ENCODE measurements at places on chromosomes 6 and 20. TPM values are rescaled to one million over a fixed set of nuclear protein-coding genes. Genes with fewer than 3 reads are reported as not detected.

Gene PRPH2
- not detected for total RNA-seq

Gene CYP24A1
- total RNA-seq = 0.93 TPM

Gene NT5E
- 0.28 TPM for total RNA-seq

Gene OOEP
- total RNA-seq = not detected

Gene FOXS1
- not detected for total RNA-seq

DNA sequence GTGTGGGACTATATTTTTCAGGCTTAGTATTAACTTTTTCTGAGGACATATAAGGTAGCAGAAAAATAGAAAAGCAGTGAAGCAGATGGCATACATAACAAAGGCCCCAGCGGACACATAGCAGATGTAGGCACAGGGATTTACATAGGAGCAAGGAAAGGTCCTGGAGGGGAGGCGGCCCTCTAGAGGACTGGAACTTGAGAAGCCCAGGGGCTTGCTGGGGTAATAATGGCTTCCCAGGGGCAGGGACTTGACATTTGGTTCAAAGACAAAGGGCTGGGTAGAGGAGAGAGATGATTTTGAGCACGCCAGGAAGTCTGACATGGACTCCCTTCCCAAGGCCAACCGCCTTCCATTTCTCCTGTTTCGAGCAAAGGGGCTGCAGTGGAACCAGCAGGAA is 31.7 kb upstream of the OSTM1 start:
- DNase-seq = no peak

GRCh38 chr6:113524826-113525225 is 332.3 kb upstream of the MARCKS start:
- DNase-seq = no peak

DNA sequence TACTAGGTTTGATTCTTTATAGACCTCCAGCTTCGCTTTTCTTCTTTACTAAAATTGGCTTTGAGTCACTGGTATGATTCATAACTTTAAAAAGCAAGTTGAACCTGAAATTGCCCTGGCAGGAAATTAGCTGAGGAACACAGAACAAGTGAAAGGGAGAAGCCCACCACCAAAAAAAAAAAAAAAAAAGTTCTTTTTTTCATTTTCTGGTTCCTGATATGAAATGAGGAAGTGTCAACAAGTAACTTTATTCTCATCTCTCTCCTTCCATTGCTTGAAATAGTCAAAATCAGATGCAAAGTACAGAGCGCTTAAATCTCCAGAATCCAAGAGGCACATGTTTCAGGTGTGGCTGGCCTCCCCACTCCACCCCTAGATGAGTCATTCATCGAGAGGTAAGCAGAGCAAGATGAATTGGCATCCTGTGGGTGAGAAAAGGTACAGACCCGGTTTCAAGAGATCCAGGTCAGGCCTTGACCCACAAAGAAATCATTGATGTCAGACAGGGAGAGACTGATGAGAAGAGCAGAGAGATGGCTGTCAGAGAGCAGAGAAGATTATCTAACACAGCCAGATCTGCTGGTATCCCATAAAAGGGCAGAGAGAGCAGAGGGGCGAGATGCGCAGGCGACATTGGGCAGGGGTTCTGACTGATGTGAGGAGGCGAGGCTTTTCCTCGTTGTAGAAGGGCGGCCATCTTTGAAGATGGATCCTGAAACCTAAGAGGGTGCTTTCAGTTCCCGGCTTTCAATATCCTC is 54.8 kb upstream of the MBOAT1 start:
- DNase-seq = no peak

DNA sequence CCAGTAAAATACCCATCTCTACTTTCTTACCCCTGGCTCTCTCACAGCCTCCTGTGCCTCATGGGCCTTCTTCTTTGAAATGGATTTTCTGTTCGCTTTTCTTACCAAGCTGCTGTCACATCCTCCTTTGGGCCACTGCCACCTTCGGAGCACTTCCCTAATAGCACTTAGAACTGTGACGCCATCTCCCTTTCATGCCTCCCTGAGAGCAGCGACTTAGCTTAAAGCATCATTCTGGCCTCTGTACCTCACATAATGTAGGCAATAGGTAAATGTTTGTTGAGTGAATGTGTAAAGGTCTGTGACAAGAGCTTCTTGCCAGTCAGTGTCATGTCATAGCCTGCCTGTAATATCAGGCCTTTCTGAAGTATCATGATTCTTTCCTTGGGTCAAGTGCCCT is 78.8 kb downstream of the ADGRG6 start:
- no peak for DNase-seq

DNA sequence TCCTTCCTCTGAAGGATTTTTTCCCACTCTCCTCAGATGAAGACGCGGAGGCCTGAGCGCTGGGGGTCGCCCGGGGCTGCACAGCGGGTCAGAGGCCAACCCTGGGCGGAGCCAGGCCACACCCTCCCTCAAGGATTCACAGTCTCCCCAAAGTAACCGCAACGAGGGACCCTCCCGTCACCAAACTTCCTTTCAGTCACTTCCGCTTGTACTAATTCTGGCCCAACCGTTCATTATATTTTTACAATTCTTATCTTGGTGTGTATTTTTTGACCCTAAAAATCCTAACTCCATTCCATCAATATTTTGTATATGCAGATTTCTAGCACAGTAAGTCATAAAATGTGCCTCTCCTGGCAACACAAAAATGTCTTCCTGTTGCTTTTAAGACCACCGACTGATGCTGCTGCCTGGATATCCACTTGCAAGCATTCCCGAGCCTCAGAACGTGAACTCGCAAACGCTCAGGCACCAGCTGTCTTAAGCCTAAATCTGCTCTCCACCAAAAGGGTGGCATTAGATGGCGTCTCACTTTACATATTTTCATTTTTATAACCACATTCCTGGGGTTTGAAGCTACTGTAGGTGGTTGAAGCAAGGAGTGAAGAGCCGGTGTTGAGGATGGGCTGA is 128.0 kb downstream of the DLL1 start:
- DNase-seq = no peak

DNA sequence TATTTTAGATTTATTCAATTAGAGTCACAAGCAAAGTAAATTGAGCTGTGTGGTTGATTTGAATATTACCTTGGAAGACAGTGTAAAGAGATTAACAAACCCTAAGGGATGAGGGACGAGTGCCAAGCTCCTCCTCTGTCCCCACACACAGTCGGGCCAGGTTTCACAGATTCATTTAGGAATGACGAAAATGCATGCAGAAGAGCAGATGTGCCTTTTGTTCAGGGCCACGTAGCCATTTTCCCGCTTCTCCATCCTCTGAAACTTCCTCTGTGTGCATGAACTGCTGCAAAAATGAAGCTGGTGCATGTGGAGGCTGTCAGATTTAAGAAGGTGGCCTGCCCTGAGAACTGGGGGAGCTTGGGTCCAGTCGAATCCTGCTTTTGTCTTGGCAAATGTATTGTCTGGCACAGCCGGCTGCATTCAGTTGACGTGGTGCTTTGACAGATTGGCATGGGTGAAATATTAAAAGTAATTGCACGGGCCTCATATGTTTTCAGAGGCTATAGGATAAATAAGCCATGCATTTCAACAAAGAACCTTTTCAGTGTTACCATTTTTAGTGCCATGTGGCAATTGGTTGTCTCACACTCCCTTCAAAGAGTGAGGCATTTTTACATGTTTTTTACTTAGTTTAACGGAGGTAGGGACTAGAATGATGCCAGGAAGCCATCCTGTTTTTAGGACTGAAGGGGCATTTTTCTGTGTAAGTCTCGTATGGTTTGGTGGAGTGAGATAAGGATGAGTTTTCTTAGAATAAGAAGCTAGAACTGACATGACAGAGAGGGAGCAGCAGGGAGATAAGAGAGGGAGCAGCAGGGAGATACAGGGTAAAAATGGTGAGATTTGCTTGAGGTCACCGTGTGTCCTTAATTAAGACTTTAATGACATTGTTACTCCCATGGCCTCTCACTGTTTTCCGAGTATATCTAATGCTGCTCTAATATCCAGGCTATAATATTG is 361.1 kb downstream of the NRN1 start:
- no peak for DNase-seq

DNA sequence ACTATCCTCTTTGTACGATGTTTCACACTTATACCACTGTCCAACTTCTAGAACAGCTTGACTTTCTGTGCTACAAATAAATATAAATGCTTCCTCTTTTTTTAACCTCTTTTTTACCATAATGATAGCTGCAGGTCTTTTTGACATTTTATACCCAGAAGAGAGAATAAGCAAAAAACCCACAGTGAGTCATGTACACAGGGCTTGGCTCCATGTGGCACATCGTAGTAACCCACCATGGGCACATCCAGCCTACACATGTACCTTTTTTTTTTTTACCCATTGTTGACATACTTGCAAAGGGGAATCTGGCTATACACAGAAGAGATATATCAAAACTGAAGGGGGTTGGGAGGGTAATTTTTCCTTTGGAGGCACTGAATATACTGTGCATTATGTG is 59.5 kb upstream of the RSPO3 start:
- no peak for DNase-seq

GRCh38 chr20:37669773-37670236 is 24.0 kb upstream of the CTNNBL1 start:
- no peak for DNase-seq

Measured in neural crest cell (in vitro differentiated cells).